Activated CD4-positive, alpha-beta T cell treated with anti-CD3 and anti-CD28 coated beads for 24 hours (primary cell): ENCODE measurements at places on chromosomes 7 and 10.
A peak's percentile ranks its signal among the peaks of the same experiment; 100 is the strongest.

- DNase-seq = no peak
Measured at GRCh38 chr10:52500476-52500875, 186.4 kb downstream of the DKK1 start.

- no peak for DNase-seq
Measured at GRCh38 chr10:111338805-111339204, 262.0 kb downstream of the ADRA2A start.

DNA sequence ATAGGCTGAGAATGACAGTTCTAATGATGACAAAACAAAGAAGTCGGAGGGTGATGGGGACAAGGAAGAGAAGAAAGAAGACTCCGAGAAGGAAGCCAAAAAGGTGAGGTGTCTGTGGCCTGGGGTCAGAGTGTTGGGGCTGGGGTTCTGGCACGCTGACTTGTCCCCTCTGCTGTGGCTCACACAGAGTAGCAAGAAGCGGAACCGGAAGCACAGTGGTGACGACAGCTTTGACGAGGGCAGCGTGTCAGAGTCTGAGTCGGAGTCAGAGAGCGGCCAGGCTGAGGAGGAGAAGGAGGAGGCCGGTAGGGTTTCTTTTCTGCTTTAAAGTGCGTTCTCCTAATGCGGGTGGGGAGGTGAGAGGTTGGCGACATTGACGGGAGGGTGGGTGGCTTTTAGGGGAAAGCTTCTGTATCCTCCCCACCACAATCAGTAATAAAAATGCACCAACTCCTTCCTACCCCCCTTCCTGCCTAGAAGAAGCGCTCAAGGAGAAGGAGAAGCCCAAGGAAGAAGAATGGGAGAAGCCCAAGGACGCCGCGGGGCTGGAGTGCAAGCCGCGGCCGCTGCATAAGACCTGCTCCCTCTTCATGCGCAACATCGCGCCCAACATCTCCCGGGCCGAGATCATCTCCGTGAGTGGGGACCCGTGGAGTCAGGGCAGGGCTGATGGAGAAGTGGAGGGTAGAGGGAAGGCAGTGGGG, 4.6 kb downstream of the UFSP1 start:
- DNase-seq = no peak

- no peak for DNase-seq
Measured at GRCh38 chr7:74568658-74569057, 88.9 kb upstream of the GTF2I start.

GRCh38 chr7:24702755-24703154, 54.5 kb downstream of the GSDME start:
- no peak for DNase-seq

DNA sequence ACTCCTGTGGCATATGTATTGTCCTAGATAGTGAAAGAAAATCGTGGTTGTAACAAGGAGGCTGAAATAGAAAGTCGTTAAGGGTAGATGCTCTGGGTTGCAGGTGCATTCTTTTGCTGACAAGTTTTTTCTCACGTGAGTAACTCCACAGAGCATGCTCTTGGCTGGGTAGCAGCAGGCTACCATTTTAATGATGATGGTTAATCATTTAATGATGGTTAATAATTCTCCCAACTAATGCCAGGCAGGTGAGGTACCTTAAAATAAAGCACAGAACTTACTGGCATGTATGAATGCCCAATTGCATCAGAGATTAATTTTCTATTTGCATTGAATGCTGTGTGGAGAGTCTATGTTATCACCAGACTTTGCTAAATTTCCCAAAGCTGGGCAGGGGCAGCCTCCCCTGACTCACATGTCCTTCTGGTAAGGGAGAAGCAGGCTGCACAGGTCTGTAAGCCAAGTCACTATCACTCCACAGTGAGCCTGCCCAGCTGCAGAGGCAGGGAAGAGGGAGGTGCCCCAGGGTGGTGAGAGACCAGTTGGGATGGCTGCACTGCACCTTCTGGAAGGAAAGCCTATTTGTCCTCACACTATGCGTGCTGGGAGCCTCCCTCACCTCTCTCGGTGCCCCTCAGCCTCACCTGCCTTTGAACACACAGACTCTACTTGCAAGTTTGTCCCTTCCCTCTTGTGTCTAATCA, 287.0 kb upstream of the IGFBP3 start:
- no peak for DNase-seq

GRCh38 chr7:48955916-48956315, 31.6 kb downstream of the CDC14C start:
- no peak for DNase-seq

DNA sequence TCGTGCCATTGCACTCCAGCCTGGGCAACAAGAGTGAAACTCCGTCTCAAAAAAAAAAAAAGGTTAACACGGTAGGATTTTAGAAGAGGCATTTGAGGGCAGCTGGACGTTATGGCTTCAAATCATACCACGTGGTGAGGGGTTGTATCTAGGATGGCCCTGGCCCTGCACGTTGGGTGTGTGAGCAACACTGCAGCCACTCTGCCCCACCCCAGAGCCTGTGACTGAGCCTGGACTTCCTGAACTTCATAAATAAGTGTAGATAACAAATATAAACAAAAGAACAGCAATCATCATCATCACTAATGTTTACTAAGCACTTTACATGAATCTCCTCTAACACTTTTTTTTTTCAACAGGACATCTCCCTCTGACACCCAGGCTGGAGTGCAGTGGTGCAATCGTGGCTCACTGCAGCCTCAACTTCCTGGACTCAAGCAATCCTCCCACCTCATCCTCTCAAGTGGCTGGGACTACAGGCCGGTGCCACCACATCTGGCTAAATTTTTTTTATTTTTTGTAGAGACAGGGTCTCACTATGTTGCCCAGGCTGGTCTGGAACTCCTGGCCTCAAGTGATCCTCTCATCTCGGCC, 169.5 kb upstream of the FRMD4A start:
- no peak for DNase-seq

DNA sequence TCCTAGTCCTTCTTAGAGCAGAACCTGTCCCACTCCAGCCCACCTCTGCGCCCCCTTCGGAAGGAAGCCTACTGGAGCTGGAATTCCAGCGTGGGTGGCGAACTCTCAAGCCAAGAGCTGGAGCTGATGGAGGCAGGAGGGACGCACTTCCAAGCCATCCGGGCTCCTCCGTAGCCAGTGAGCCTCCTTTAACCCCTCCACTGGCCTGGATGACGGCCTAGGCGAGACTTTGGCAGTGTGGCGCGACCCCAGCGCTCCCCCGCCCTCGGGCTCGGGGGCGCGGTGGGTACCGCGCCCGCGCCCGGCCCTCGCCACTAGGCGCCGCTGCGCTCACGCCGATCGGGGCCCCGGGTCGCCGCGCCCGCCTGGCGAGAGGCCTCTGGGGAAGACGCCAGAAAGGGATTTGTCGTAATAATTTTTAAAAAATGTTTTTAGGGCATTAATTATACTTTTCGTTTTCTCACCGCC, 5.1 kb upstream of the EMX2 start:
- DNase-seq = no peak

- DNase-seq = no peak
Measured at GRCh38 chr10:11828682-11829284, 5.6 kb downstream of the PROSER2 start.

- DNase-seq = no peak
Measured at GRCh38 chr10:11631890-11632587, 20.6 kb upstream of the USP6NL start.

- no peak for DNase-seq
Measured at GRCh38 chr7:112985377-112985987, 101.1 kb downstream of the GPR85 start.

- no peak for DNase-seq
Measured at GRCh38 chr10:99770408-99771045, 11.9 kb upstream of the ABCC2 start.

DNA sequence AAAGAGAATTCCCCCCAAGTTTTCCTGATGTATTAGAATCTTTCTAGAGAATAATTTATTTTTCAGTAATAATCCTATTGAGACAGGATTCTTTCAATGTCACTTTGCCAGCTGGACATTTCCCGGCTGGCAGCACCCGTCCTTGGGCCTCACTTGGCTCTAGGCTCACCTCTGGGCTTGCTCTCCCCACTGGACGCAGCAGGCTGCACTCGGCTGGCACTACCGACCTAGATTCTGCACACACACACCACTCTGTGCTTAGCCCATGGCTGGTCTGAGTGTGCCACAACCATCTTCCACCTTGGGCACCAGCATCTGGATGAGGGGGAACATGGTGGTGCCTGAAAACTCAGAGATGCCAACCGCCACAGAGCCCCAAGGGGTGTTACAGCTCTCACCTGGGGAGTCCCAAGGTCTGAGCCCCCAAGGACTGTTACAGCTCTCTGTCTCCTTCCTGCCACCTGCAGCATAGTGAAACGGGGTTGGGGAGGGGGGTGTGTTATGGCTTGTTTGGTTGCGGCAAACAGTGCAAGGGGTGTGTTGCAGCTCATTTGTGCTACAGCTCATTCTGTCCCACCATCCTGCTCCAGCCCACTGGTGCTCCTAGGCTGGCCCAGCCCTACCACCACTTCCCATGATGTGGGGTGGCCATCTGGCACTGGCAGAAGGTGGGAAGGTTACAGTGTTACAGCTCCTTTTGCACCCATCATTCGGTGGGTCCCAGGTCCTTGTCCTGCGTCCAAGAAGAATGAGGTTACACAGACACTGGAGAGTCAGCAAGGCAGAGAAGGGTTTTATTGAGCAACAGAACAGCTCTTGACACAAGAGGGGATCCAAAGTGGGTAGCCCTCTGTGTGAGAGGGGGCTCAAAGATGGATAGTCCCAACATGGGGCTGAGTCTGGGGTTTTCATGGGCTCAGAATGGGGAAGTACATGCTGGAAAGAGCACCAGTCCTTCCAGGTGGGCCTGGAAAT, 2.1 kb downstream of the GALNTL5 start:
- DNase-seq = no peak

- peak; percentile 19 for DNase-seq
Measured at GRCh38 chr10:28291881-28292297, 11.0 kb downstream of the MPP7 start.

DNA sequence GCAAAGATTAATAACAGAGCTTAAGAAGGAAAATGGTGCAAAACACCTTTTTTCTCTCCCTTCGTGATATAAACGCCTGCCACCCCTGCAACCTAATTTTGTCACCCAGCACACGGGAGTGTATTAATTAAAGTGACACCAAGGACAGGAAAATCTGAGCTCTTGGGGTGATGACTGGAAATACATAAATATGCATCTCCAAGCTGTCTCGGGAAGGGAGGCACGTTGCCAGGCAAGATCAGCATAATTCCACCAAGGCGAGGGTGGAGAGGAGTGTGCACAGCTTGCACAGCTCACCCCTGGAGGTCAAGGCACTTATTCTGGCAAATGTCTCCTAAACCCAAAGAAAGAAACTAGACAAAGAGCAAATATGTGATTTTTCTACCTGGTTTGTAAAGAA, 700.9 kb downstream of the GRID1 start:
- no peak for DNase-seq

GRCh38 chr10:91551856-91552255, 81.0 kb downstream of the PPP1R3C start:
- no peak for DNase-seq

DNA sequence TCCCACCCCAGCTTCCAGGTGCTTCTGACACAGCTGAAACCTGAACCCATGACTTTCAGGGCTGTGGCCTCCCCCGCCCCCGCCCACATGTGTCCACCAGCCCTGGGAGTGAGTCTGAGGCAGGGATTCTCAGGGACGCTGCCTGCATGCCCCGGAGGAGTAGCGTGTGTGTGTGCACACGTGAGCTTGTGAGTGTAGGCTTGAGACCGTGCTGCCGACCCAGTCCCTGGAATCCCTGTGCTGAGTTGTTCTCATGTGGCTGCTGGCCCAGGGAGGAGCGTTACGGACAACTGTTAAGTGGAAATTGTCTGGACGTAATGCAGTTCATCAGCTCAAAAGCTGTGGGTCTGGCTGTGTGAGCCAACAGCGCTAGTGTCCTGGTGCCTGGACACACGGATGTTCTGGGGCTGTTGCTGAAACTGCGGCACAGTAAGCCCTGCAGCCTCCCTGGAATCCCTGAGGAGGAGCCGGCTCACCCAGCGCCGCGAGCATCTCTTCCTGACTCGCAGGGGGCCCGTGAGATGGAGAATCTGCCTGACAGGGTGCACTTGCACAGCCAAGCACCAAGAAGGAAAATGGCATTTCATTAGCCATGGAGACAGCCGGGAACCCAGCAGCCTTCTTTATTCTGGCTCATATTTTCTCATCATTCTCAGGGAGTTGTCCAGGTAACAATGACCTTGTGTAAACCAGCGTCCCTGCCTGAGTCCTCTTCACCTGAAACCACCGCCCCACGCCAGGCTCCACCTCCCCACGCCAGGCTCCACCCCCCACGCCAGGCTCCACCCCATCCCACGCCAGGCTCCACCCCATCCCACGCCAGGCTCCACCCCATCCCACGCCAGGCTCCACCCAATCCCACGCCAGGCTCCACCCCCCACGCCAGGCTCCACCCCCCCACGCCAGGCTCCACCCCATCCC, 603.9 kb downstream of the PTPRN2 start:
- no peak for DNase-seq
